ENCODE measurements at places on chromosomes 2 and 18. TPM values are rescaled to one million over a fixed set of nuclear protein-coding genes. Genes with fewer than 3 reads are reported as not detected.

GRCh38 chr2:182228741-182229140, 198.1 kb downstream of the PDE1A start:
- DNase-seq = no peak
- H3K36me3 ChIP-seq = no peaks in the 10 kb centered on the region
- H3K4me1 ChIP-seq = no peaks in the 10 kb centered on the region
- H3K27me3 ChIP-seq = no peaks in the 10 kb centered on the region
- no peak overlapping the region for H3K27ac ChIP-seq

- H3K4me1 ChIP-seq = peaks cover 5% of the 10 kb centered on the region
- no peak overlapping the region for H3K4me3 ChIP-seq
- peak overlapping the region; percentile 21 for H3K27ac ChIP-seq
- no peak for DNase-seq
Measured at GRCh38 chr2:169808221-169808620, 9.6 kb downstream of the SSB start.

- H3K27me3 ChIP-seq = no peaks in the 10 kb centered on the region
- no peak overlapping the region for H3K4me3 ChIP-seq
- no peak overlapping the region for H3K27ac ChIP-seq
- DNase-seq = no peak
Measured at GRCh38 chr18:27585602-27586173, 400.6 kb upstream of the CHST9 start.

DNA sequence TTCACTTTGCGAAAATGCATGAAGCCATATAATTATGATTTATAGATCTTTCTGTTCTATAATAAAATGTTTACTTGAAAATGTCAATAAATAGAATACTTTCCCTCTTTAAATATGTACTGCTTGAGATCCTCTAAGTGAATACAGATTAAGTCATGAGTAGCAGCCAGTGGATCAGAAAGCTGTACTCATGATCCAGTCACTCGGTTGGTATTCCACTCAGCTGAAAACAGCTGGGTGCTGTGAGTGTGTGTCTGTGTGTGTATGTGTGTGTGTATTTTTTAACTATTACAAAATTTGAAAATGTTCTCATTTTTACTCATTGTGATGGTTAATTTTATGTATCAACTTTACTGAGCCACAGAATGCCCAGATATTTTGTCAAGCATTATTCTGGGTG, 141.6 kb upstream of the CYP26B1 start:
- DNase-seq = no peak
- H3K4me1 ChIP-seq = peaks cover 2% of the 10 kb centered on the region
- no peaks in the 10 kb centered on the region for H3K27me3 ChIP-seq
- no peak overlapping the region for H3K4me3 ChIP-seq
- no peak overlapping the region for H3K27ac ChIP-seq

- H3K27ac ChIP-seq = no peak overlapping the region
- peaks cover 19% of the 10 kb centered on the region for H3K4me1 ChIP-seq
- no peak for DNase-seq
Measured at GRCh38 chr2:148730085-148730484, 85.5 kb downstream of the EPC2 start.

- no peak overlapping the region for H3K27ac ChIP-seq
- no peaks in the 10 kb centered on the region for H3K4me1 ChIP-seq
- H3K36me3 ChIP-seq = no peaks in the 10 kb centered on the region
- H3K27me3 ChIP-seq = no peaks in the 10 kb centered on the region
- H3K4me3 ChIP-seq = no peak overlapping the region
- no peak for DNase-seq
Measured at GRCh38 chr2:208556983-208557484, 150.4 kb downstream of the PTH2R start.

DNA sequence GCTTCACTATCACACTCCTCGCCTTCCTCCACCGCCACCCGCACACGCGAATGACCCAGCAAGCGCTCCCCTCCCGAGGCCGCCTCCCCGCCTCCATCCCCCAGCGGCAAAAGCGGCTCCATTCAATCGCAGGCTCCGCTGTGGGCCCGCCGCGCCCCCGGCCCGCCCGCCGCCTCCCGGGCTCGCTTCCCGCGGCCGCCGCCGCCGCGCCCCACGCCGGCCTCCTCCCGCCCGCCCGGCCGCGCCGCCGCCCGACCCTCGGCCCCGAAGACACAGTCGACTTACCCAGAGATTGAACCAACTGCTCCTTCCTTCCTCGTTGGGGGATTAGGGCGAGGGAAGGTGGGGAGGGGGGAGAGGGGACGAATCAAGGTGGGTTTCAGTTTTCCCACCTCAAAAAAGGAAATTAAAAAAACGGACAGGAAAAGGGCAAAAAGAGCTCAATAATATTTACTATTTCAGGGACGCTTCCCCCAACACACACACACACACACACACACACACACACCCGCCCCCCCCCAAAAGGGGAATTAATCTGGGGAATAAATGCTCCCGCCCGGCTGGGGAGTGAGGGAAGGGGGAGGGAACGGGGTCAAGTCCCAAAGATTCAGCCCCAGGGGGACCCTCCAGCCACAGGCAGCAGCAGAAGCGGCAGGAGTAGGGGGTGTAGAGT, 743 bp downstream of the XPO1 start:
- H3K27me3 ChIP-seq = no peaks in the 10 kb centered on the region
- peak; percentile 20 for DNase-seq
- H3K4me3 ChIP-seq = peak overlapping the region; percentile 98
- H3K27ac ChIP-seq = peak overlapping the region; percentile 99
- peaks cover 7% of the 10 kb centered on the region for H3K36me3 ChIP-seq
- peaks cover 32% of the 10 kb centered on the region for H3K4me1 ChIP-seq

DNA sequence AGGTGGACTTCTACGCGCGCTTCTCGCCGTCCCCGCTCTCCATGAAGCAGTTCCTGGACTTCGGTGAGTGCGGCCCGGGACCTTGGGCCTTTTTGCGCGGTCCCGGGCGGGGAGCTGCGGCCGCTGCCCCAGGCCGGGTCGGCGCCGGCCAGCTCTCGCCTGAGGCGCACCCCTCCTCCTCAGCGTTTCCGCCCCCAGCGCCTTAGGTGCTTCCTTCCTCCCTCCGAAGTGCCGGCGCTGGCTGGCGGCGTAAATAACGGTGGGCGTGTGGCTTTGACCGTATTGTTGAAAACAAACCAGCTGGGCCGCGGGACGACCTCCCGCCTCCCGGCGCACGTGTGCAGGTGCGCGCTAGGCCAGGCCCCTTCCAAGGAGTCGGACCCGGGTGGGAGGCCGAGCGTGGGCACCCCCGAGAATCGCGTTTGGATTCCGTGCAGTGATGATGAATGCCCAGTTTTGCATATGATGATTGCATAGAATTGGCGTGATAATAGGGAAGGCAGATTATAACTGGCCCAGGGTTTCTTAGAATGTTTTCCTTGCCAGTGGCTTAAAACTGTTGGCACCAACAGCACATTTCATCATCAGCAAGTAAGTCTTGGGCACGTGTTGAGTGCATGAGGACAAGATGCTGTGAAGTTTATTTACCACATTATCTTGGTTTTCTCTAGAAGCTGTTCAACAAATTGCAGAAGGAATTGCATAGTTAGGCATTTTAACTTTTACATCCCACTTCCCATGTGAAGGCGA, 569 bp downstream of the PDK1 start:
- peak overlapping the region; percentile 34 for H3K27ac ChIP-seq
- H3K36me3 ChIP-seq = no peaks in the 10 kb centered on the region
- peaks cover 22% of the 10 kb centered on the region for H3K4me1 ChIP-seq
- peak overlapping the region; percentile 93 for H3K4me3 ChIP-seq
- no peaks in the 10 kb centered on the region for H3K27me3 ChIP-seq

GRCh38 chr2:985317-985898, 34.8 kb downstream of the SNTG2 start:
- peaks cover 10% of the 10 kb centered on the region for H3K36me3 ChIP-seq
- peak overlapping the region; percentile 12 for H3K4me3 ChIP-seq
- no peak for DNase-seq
- no peak overlapping the region for H3K27ac ChIP-seq

- H3K4me1 ChIP-seq = no peaks in the 10 kb centered on the region
- DNase-seq = no peak
- H3K4me3 ChIP-seq = no peak overlapping the region
- no peak overlapping the region for H3K27ac ChIP-seq
- H3K27me3 ChIP-seq = peaks cover 35% of the 10 kb centered on the region
Measured at GRCh38 chr2:17592731-17593409, 52.4 kb downstream of the VSNL1 start.

- no peak overlapping the region for H3K4me3 ChIP-seq
- no peaks in the 10 kb centered on the region for H3K36me3 ChIP-seq
- DNase-seq = no peak
- no peaks in the 10 kb centered on the region for H3K4me1 ChIP-seq
Measured at GRCh38 chr18:70506511-70506910, 217.7 kb downstream of the SOCS6 start.

DNA sequence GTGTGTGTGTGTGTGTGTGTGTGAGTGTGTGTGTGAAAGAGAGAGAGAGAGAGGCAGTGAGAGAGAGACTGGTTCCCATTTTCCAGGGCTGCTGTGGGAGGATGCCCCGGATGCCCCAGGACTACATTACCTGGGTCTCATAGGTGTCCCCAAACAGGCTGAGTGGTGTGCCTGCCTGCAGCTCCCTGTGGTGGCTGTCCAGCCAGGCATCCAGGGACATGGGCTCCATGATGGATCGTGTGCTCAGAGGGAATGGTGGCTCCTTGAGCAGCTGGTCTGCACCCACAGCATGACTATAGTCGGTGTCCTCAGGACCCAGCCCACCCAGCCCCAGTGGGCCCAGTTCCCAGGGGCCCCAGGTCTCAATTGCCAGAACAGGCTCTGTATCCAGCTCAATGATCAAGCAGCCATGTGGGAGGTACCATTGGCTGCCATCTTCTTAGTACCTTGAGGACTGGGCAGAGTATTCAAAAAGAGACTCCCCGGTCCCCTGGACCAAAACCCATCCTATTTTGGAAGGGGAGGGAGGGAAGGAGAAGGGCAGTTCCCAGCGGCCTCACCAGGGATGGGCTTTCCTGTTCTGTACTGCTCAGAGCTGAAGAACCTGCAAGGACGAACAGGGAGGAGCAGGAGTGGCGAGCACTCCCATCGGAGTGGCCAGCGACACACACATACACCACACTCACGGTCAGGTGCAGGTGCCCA, 5.8 kb upstream of the OXER1 start:
- peaks cover 2% of the 10 kb centered on the region for H3K36me3 ChIP-seq
- DNase-seq = no peak
- no peaks in the 10 kb centered on the region for H3K27me3 ChIP-seq

DNA sequence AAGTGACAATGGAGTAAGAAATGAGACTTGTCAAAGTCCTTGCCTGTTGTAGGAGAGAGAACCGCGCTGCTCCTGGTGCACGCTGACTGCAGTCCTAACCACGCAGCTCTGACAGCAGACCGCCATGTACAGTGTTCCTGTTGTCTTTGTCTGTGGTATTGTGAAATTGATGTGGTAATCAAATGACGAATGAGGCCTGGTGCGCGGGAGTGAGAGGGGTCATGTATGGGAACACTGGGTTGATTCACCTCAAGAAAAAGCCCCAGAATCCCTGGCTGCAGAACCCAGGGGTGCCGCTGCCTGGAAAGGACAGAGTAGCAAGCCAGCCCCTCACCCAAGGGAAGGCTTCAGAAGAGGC, 64.0 kb downstream of the INPP4A start:
- peaks cover 2% of the 10 kb centered on the region for H3K36me3 ChIP-seq
- no peaks in the 10 kb centered on the region for H3K27me3 ChIP-seq
- H3K27ac ChIP-seq = peak overlapping the region; percentile 80

- no peaks in the 10 kb centered on the region for H3K27me3 ChIP-seq
- H3K4me1 ChIP-seq = no peaks in the 10 kb centered on the region
- H3K4me3 ChIP-seq = no peak overlapping the region
- H3K27ac ChIP-seq = no peak overlapping the region
- DNase-seq = no peak
Measured at GRCh38 chr2:150140777-150141176, 346.7 kb downstream of the RND3 start.

- H3K4me3 ChIP-seq = no peak overlapping the region
- peaks cover 54% of the 10 kb centered on the region for H3K27me3 ChIP-seq
- H3K4me1 ChIP-seq = peaks cover 2% of the 10 kb centered on the region
- H3K36me3 ChIP-seq = peaks cover 2% of the 10 kb centered on the region
- no peak for DNase-seq
Measured at GRCh38 chr2:352696-353095, 64.8 kb upstream of the ALKAL2 start.

- H3K27ac ChIP-seq = no peak overlapping the region
- no peak for DNase-seq
- peaks cover 18% of the 10 kb centered on the region for H3K4me1 ChIP-seq
Measured at GRCh38 chr2:1136846-1137245, 186.2 kb downstream of the SNTG2 start.

The INHA gene
- total RNA-seq = not detected

The FHL2 gene
- total RNA-seq = 0.65 TPM

The BOLL gene
- not detected for total RNA-seq

The NOSTRIN gene
- total RNA-seq = not detected

The OXER1 gene
- 0.25 TPM for total RNA-seq
